Foreskin keratinocyte (primary cell): ENCODE measurements at places on chromosomes 2 and 18.

DNA sequence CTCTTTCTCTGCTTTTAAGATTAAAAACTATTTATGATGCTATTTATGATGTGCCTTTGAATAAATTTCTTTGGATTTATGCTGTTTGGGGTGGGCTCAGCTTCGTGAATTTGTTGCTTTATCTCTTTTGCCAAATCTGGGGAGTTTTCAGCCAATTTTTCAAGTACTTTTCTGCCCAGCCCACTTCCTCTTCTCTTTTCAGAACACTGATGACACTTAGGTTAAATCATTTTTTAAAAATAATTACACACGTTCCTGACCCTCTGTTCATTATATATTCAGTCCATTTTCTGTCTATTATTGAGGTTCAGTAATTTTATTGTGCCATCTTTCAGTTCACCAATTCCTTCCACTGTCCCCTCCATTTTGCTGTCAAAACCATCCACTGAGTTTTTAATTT lies 14.8 kb upstream of the BCL2L11 start:
- no peak for DNase-seq

GRCh38 chr2:144582651-144583380 lies 62.9 kb upstream of the ZEB2 start:
- no peak for DNase-seq

- no peak for DNase-seq
Observed at GRCh38 chr2:60621688-60622429, 68.4 kb upstream of the BCL11A start.

GRCh38 chr2:185780890-185781289 lies 42.3 kb downstream of the FSIP2 start:
- DNase-seq: no peak

DNA sequence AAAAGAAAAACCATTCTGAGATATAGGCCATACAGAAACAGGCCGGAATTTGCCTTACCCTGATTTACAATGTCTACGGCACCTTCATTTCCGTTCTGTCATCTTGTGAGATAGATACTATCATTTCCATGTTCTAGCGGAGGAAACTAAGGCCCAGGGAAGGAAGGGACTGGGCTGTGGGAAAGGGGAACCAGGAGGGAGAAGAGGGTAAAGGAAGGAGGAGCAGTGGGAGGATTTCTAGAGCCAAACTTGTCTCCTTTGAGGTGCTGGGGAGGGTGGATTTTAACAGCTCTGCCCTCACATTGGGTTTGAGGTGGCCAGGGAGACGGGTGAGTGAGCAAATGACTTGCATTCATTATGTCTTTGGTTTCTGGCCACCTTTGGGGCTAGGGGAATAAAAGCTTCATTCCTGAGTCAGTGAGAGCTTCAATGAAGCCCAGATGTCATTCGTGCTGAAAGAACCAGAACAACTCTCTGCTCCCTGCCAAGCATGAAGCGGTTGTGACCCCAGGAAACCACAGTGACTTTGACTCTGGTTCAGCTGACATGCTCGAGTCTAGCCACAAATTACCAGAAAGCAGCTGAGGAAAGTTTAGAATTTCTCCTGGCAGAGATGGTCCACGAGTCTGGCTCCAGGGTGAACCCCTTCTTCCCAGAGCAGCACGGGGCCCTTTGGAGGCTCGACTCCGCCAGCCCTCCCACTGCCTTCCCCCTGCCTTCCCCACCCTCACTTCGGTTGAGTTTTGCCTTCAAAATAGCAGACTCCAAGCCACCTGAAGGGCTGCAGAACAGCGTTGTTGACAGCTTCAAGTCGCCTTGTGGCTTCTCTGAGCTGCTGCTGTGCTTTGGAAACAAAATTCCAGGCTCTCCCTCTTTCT lies 3.8 kb downstream of the ACTG2 start:
- no peak for DNase-seq
